Stimulated activated naive CD4-positive, alpha-beta T cell treated with Interleukin-2 at 50 U/mL for 16 hours (primary cell): ENCODE measurements at places on chromosomes 11 and 22.

- DNase-seq, result no peak
Measured at GRCh38 chr22:20866736-20867135, 7.9 kb downstream of the SNAP29 start.

DNA sequence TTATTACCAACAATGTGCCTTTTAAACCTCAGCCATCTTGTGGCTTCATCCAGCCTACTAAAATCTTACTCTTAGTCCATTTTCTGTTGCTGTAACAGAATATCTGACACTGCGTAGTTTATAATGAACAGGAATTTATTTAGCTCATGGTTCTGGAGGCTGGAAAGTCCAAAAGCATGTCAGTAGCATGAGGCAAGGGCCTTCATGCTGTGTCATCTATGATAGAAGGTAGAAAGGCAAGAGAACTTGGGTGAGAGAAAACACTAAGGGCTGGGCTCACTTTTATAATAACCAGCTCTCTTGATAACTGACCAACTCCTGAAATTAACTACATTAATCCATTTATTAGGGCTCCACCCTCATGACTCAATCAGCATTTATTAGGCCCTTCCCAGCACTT is 13.5 kb downstream of the BTBD10 start:
- DNase-seq, result no peak

DNA sequence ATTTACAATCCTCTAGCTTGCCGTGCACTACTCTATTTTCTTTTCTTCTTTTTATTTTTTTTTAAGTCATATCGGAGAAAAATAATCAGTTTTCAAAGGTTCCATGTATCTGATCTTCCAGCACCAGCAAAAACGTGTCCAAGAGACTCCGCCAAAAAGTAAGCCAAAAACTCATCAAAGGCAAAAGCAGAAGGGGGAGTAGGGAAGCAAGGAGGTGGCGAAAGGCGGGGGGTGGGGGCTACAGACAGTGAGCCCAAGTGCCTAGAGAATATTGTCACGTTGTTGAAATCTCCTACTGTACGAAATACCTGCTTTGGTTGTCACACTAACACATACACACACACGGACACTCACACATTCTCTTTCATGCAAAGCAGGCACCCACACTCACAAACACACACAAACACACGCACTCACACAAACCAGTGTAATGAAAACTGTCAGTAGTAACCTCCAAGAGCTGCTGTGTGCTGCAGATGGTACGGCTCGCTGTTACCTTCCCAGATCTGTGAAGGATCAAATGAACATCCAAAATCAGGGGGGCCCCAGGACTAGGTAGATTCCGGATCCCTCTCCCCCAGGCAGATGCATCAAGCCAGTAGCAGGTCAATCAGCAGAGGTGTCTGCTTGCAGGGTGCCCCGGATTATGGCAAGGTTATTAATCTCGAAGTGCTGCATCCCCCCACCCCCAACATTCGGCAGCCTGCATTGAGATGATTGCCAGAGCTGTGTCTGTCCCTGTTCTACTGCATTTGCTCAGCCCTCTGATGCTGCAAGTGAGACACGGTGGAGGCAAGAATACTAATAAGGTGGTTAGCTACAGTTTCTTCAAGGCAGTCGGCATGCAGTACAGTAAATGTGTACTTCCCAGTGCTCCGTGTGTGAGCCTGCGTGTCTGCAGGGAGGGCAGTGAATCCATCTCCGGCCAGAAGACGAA is at the start of gene LRRC4C:
Gene LRRC4C (minus strand): TSS at position 188 of the 937 bp plus-strand sequence.
- no peak for DNase-seq

DNA sequence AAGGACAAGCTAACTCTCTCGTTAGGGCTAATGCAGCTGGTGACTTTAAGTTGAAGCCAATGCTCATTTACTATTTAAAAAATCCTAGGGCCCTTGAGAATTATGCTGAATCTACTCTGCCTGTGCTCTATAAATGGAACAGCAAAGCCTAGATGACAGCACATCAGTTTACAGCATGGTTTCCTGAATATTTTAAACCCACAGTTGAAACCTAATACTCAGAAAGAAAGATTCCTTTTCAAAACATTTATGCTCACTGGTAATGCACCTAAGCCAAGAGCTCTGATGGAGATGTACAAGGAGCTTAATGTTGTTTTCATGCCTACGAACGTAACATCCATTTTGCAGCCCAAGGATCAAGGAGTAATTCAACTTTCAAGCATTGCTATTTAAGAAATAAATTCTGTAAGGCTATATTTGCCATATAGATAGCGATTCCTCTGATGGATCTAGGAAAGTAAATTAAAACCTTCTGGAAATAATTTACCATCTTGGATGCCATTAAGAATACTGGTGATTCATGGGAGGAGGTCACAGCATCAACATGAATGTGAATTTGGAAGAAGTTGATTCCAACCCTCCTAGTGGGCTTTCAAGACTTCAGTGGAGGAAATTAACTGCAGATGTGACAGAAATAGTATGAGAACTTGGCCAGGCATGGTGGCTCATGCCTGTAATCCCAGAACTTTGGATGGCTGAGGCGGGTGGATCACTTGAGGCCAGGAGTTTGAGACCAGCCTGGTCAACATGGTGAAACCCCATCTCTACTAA is 14.5 kb downstream of the XNDC1N start:
- DNase-seq, result no peak

DNA sequence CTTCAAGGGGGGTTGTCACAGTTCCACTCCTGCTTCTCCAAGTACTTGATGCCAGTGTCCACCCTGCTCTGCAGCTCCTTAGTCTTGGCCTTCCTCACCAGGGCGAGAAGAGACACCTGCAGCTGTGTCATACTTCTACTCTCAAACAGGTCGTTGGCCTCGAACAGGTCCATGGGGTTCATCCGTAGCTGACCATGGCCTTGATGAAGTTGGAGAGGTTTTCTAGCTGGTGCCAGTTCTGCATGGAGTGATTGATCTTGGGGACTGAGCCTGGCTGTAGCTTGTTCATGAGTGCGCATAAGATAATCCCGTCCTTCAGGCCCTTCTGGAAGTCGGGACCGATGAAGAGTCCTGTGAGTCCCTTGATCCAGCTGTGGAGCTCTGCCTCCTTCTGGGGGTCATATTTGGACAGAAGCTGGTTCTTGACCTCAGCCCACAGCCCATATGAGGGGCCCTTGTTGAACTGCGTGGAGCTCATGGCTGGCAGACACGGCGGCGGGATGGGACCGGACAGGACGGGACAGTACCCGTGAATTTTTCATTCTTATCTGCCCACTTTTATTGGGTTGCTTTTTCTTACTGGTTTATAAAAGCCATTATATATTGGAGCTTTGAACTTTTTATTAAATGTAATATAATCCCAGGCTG is 33.4 kb upstream of the HORMAD2 start:
- no peak for DNase-seq

DNA sequence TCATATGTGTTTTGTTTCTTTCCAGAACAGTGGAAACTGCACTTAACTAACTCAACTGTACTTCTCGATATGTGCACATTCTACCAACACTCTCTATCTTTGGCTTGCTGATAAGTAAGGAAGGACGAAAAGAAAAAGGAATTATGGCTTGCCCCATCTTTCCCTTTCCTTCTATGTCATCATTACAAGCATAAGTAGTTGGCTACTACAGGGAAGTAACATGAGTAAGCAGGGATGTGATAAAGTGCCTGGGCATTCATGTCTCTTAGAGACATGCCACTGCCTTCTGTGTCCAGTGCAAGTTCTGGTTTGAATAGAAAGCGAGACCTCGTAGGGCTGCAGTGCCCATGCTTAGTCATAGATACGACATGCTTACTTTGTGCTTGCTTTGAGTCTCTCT is 342.5 kb downstream of the ETS1 start:
- DNase-seq, result no peak

GRCh38 chr11:6497069-6497839 is at the start of gene DNHD1:
Gene DNHD1 (plus strand): TSS chr11:6497280. CDS start chr11:6498216, 936 bp downstream.
- DNase-seq, result no peak

DNA sequence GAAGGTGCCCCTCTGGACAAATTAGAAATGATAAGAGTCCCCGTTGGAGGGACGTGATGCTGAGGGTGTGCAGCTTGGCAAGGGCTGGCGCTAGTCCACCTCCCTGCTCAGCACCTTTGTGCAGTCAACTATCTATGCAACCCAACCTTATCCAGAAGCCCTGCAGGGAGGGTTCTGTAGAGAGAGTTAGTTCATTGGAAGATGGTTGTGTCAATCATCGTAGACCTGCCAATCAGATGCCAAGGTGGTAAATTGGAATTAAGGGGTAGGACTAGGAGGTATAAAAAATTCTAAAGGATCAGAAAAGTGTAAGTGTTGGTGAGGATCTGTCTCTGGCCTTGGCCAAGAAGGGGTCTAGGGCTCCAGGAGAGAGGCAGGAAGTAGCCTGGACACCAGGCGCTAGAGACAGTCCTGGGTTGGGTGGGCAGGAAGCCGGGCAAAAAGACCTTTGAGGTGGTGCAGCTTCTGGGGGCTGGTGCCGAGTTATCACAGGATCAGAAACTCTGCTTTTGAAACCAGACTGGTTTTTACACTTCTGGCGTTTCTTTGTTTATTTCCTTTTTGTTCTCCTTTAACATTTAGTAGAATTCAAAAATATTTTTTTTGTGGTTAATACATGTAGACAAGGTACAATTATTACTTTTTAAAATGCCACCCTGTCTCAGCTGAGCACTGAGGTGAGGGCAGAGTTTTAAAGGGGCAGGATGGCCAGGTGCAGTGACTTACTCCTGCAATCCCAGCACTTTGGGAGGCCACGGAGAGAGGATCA is 1.6 kb downstream of the C1QTNF6 start:
- peak; percentile 19 for DNase-seq

DNA sequence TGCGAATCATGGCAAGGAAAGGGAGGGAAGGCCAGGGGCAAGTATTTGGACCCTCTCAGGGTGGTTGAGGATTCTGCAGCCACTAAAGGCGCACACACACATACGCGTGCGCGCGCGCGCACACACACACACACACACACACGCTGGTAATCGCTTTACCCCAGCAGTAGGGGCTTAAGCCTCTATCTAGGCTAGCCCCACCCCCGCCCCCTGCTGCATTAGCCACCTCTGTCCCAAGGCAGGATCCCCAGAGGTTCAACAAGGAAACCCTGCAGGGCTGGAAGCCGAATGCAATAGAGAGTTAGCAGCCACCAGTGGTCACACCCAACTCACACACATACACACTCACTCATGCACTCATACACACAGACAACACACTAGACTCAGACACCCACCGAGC is 28.6 kb upstream of the ELFN2 start:
- DNase-seq, result no peak

- DNase-seq, result no peak
Measured at GRCh38 chr11:121415856-121416255, 36.3 kb upstream of the SORL1 start.

DNA sequence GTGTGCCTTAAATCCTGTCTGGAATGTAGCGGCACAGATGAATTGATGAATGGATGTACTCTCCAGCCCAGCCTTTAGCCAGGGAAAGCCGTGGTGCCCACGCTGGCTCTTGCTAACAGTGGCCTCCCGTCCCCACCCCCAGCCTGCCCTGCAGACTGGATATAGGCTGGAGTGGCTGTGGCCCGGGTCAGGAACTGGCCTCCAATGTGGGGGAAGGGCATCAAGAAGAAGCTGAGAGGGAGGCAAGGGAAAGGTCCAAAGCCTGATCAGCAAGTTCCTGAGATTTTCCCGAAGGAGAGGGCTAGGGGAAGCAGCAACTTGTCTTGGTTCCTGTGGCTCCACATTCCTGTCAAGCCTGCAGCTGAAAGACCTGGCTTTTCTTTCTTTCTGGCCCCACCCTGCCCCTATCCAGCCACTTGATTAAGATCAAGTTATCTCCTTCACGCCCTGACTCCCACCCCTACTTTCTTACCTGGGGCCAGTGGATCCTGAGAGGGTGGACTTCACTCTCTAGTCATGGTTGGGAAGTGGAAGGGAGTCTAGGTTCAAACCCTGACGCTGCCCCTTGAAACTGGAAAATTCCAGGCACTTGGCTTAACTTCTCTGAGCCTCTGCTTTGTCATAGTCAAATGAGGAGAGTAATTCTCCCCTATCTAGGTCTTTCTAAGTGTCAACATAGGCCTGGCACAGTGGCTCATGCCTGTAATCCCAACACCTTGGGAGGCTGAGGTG is 11.0 kb upstream of the MICALL1 start:
- no peak for DNase-seq

DNA sequence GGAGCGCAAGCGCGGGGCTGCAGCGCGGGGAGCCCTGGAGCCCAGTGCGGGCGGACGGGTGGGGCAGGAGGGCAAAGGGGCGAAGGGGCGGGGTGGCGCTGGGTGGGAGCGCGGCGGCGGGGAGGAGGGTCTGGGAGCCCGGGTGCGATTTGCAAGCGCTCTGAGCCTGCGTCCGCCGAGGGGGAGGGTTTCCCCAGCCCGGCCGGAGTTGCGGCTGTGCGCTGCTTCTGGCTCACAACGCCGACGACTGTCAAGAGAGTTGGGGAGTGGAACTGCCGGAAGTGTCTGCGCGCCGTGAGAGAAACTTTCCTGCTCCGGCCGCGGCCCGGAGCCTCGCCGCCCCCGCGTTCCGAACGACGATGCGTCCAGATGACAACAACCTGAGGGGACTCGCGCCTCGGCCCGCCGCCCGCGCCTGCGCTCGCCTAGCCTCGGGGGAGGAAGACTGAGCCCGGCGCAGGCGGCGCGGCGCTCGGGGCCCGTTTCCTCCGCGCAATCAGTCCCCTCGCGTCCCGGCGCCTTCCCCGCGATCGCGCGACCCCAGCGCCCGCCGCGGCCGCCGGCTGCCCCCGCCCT is at the start of gene ARHGAP42:
Gene ARHGAP42 (plus strand): TSS at position 235 of the 576 bp plus-strand sequence. CDS start 391 bp downstream, outside the sequence.
- DNase-seq, result no peak

- no peak for DNase-seq
Measured at GRCh38 chr11:44066732-44067141, 667 bp downstream of the ACCS start.

DNA sequence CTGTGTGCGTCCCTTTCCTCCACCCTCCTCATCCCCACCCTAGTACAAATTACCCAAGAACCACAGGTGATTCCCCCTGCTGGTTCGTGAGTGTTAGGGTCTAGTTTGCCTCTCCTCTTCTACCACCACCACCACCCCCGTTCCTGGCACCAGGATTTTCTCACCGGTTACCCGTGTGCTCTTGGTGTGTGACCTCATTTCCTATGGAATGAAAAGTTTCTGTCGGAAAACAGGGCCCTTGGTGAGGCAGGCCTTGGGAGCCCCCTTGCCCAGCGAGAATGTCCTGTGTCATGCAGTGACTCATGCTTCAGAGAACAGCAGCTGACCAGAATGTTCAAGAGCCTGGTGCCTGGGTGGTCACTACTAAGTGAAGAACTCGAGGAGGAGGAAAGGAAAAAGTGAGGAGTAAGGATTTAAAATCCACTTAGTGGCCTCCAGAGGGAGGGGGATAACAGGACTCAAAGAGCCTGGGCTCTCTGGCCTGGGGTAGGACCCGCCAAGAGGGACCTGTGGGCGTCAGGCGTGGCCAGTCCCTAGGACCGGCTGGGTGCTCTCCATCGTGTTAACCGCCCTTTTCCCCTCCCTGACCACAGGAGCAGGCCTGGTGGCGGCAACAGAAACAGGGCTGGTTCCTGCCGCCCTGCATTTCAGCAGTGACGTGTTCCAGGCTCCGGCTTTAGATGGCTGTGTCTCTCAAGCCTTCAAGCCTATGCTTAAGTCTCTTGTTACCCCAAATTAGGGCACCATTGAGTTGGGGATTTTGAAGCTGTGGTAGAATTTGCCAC is 30.2 kb downstream of the C22orf31 start:
- DNase-seq, result no peak

- DNase-seq, result no peak
Measured at GRCh38 chr11:109088086-109088485, 333.9 kb upstream of the C11orf87 start.
